ENCODE measurements at places on chromosomes 3 and 15. TPM values are rescaled to one million over a fixed set of nuclear protein-coding genes. Genes with fewer than 3 reads are reported as not detected.

DNA sequence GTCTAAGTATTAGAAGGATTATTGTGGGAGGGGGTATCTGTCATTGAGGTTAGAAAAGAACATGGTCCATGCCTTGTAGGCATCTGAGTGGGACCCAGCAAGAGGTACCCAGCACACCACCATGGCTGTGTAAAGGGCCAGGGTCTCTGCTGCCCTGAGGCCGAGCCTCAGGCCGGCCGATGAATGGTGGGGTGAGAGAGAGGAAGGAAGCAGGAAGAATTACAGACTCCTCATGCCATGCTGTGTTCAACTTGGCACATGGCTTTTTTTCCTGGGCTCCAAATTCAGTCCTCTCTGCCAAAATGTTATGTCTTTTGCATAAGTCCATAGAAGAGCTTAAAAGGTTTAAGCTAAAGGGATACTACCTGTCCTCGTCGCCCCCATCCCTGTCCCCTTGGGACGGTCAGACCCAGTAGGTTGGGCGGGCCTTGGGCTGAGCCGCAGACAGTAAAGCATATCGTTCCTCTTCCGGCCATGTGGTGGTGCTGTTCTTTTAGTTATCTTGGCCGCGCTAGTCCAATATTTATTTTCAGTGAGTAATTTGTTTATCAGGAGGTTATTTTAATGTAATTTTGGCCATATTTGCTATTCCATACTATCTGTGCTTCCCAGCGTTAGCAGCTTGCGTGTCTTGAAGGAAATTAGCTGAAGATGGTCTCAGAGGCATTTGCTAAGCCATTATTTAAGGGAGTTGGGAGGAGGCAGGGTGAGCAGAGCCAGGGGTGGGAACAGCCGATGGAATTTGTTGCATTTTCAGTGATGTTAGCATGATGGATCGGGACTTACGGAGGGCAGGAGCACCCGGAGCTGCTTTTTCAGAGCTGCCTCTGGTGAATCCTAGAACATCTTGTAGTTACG lies 152.4 kb downstream of the AGBL1 start:
- no peaks in the 10 kb centered on the region for H3K36me3 ChIP-seq
- peak; percentile 34 for DNase-seq
- no peak overlapping the region for H3K27ac ChIP-seq
- no peaks in the 10 kb centered on the region for H3K4me1 ChIP-seq
- peaks cover 7% of the 10 kb centered on the region for H3K27me3 ChIP-seq

Gene GPR62
- not detected for total RNA-seq

Gene OCA2
- not detected for total RNA-seq

- peaks cover 48% of the 10 kb centered on the region for H3K36me3 ChIP-seq
- no peak for DNase-seq
- H3K27ac ChIP-seq, result peak overlapping the region; percentile 13
- H3K4me3 ChIP-seq, result no peak overlapping the region
- peaks cover 4% of the 10 kb centered on the region for H3K4me1 ChIP-seq
These were observed 22.1 kb downstream of the SNX1 start for GRCh38 chr15:64117759-64118487.

Gene WDR49
- total RNA-seq, result not detected

Gene GOLGA8G
- total RNA-seq, result not detected

GRCh38 chr15:80509800-80510199 lies 105.6 kb downstream of the ARNT2 start:
- H3K27ac ChIP-seq, result no peak overlapping the region
- no peaks in the 10 kb centered on the region for H3K36me3 ChIP-seq
- H3K4me1 ChIP-seq, result no peaks in the 10 kb centered on the region
- no peaks in the 10 kb centered on the region for H3K27me3 ChIP-seq
- no peak for DNase-seq

Gene EXD1
- total RNA-seq, result not detected

DNA sequence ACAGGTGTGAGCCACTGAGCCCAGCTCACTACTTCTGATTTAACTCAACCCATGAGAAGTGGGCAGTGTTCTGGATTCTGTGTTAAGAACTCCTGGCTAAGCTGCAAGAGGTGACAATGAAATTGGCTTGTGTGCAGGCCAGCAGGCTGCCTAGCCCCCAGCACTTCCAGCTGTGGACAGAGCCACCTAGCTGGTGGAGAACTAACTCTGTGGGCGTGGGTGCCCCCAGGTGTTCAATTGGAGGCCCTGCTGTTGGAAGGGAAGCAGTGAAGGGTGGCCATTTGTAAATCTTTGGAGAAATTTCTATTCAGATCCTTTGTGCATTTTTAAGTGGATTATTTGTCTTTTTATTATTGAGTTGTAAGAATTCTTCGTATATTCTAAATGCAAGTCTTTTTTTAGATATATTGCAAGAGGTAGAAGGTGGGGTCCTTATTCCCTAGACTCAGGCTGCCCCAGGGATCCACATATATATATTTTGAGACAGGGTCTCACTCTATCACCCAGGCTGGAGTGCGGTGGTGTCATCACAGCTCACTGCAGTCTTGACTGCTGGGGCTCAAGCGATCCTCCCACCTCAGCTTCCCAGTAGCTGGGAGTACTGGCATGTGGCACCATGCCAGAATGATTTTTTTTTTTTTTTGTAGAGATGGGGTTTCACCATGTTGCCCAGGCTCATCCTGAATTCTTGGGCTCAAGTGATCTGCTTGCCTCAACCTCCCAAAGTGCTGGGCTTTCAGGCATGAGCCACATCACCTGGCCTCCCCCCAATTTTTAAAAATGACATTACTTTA lies 7.2 kb upstream of the SCAMP5 start:
- DNase-seq, result peak; percentile 71
- peaks cover 13% of the 10 kb centered on the region for H3K4me1 ChIP-seq
- no peak overlapping the region for H3K27ac ChIP-seq
- H3K27me3 ChIP-seq, result peaks cover 18% of the 10 kb centered on the region
- no peaks in the 10 kb centered on the region for H3K36me3 ChIP-seq

DNA sequence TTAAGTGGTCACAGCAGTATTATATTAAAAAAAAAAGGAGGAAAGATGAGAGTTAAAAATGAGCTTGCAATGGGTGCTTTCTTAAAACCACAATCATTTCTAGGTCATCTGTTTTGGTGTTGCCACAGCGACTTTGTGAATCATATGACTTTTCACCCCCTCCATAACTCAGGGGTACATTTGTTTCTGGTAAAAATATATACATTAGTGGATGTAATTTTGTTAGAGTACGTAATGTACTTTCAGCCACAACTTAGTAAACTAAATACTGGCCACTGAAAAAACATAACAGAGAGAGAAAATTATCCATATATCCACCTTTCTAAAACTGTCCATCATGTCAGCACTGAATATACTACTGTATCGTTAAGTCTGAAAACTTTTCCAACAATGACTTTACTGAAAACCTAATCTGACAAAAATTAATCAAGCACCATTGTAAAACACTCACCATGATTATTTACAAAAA lies 3.4 kb downstream of the ANKRD28 start:
- peak overlapping the region; percentile 56 for H3K27ac ChIP-seq
- H3K4me1 ChIP-seq, result peaks cover 62% of the 10 kb centered on the region
- H3K36me3 ChIP-seq, result peaks cover 35% of the 10 kb centered on the region
- H3K27me3 ChIP-seq, result no peaks in the 10 kb centered on the region
- peak overlapping the region; percentile 34 for H3K4me3 ChIP-seq

Gene TUSC7
- total RNA-seq, result not detected

GRCh38 chr3:16860234-16860633 lies 24.5 kb upstream of the PLCL2 start:
- H3K4me1 ChIP-seq, result no peaks in the 10 kb centered on the region
- H3K27me3 ChIP-seq, result peaks cover 6% of the 10 kb centered on the region
- no peak overlapping the region for H3K4me3 ChIP-seq
- no peaks in the 10 kb centered on the region for H3K36me3 ChIP-seq

Data from activated CD8-positive, alpha-beta T cell treated with anti-CD3 and anti-CD28 coated beads, Interleukin-2, amount 10 ng/mL, durations not matched to agents 7 days and 5 days (primary cell).